NCI-H2171 treated with DMSO at 0.1 percent for 48 hours (cell line): ENCODE measurements at places on chromosomes 7 and 10.
A peak's percentile ranks its signal among the peaks of the same experiment; 100 is the strongest.

GRCh38 chr7:68627247-68627864 lies 970.9 kb upstream of the AUTS2 start:
- no peak for DNase-seq

- no peak for DNase-seq
These were observed 98.7 kb upstream of the ZNF438 start for GRCh38 chr10:31130406-31130805.

DNA sequence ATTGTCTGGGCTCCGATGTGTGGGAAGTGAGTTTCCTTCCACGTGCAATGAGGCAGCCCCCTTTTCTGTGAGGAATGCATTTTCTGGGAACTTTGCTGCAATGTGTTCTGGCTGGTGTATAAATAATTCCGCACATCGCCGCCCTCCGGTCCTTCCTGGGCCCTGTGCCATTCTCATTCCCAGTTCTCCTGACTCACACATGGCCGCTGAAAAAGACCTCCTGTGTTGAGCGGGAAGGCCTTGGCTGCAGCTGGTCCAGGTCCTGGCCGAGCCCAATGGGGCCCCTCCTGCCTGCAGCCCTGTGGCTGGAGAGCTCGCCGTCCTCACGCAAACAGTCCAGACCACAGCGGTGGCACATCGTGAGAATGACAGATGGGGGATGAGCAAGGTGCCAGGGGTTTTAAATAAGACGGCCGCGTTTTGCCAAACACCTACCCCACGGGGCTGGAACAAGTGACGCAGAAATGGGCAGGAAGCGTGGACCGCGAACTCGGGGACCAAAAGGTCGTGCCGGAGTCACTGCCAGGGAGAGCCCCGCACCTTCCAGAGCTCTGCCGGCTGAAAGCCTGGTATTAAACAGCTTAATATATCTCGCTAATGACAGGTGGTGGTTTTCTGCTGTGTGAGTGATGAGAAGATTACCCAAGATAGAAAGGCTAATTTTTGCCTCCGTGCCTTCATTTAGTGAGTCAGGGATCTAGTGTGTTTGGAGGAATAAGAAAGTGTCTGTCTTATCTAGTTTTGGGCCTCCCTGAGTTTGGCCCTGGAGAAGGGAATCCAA lies 37.0 kb downstream of the FAM20C start:
- no peak for DNase-seq

GRCh38 chr7:122802301-122802751 lies 83.9 kb downstream of the CADPS2 start:
- DNase-seq: no peak

- DNase-seq: no peak
These were observed 97.2 kb downstream of the KMT2C start for GRCh38 chr7:152338561-152338960.

GRCh38 chr10:74882427-74882826 lies 56.0 kb downstream of the KAT6B start:
- DNase-seq: no peak

GRCh38 chr7:16975712-16976111 lies 93.9 kb upstream of the AGR3 start:
- no peak for DNase-seq

DNA sequence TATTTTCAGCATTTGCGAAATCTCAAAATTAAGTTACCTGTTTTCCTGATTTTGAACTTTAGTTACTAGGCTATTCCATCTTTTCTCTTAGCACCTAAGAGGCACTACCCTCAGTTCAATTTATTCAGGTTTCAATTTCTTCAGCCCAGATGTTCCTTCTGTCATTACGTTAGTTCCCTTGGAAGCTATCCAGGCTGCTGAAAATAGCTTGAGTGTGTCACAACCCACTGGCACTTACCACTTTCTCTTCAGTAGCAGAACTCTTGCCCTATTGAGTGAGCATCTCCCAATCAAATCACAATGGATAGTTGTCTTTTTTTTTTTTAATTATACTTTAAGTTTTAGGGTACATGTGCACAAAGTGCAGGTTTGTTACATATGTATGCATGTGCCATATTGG lies 332.7 kb upstream of the LRGUK start:
- DNase-seq: peak; percentile 89

- peak; percentile 56 for DNase-seq
These were observed 9.3 kb upstream of the TSPAN14 start for GRCh38 chr10:80444646-80445319.

GRCh38 chr10:80829562-80829961 lies 291.9 kb downstream of the SH2D4B start:
- DNase-seq: no peak

DNA sequence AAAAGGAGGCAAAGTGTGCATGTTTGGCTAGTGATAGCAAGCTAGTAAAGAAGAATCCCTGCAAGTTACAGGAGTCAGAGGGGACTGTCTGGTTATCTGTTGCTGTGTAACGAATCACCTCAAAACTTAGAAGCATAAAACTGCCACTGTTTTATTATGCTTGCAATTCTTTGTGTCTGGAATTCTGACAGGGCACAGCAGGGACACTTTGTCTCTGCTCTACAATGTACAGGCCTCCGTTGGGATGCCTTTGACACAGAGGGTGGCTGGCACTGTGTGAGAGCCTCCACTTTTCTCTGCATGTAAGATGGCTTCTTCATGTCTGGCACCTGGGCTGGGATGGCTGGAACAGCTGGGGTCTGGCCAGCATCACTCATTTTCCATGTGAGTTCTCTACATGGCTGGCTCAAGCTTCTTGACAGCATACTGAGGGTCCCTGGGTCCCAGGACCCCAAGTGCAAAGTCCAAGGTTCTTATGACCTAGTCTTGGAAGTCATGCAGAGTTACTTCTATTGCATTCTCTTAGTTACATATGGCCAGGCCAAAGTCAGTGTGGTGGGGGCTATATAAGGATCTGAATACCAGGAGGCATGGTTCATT lies 276.9 kb downstream of the RPS24 start:
- no peak for DNase-seq

- DNase-seq: no peak
These were observed 229.1 kb upstream of the GRB10 start for GRCh38 chr7:51011710-51012350.

GRCh38 chr7:6389728-6390127 lies 58.0 kb downstream of the DAGLB start:
- DNase-seq: no peak

GRCh38 chr7:106313456-106313901 lies 28.7 kb upstream of the NAMPT start:
- no peak for DNase-seq

GRCh38 chr10:93995598-93996271 lies 2.0 kb downstream of the PLCE1 start:
- DNase-seq: no peak

- no peak for DNase-seq
These were observed 42.9 kb upstream of the STOX1 start for GRCh38 chr10:68784476-68784875.

- no peak for DNase-seq
These were observed 32.2 kb downstream of the HACD1 start for GRCh38 chr10:17585016-17585415.

DNA sequence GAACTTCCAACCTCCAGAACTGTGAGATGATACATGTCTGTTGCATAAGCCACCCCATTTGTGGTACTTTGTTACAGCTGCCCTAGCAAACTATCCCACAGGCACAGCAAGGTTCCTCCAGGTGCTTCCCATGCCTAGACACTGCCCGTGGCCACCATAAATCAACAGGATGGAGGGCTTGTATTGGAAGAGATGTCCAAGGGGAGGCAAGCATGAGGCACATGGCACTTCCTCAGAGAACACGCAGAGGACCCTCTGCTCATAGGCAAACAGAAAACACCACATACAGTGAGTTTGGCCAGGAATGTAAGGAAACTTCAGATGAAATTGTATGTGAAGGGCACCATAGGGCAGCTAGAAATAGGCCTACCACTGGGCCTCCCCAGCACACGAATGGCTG lies 291.1 kb downstream of the GRID1 start:
- DNase-seq: no peak

DNA sequence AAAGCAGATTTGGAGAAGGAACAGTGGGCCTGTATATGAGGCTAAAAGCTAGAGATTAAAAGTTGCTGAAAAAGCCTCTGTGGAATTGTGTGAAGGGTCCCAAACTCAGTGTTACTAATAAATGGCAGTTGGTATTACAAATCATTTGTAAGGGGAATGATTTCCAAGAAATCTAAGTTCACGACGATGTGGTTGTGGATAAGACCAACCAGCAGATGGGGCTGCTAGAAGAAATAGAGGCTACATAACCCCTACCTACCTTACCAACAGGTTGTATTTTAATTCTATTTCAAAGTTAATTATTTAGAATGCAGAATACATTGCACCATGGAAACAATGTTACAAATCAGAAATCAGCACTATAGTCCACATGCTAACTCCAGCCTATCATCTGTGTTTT lies 377.1 kb downstream of the HPSE2 start:
- peak; percentile 0 for DNase-seq

DNA sequence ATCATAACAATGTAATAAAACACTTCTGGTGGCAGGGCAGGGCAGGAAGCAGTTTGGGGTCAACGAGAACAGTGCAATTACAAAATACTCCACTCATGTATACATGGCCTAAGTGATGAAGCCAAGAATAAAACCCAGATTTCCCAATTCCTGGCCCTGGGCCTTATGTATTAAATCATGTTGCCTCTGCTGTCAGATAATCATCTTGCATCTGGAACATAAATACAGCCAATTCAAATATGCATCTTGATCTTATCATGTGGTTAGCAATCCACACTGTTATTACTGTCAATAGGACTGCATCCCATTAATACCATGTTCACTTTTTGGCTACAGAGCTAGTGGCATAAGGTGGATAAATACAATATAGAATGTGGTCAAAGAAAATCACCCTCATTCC lies 186.5 kb upstream of the SLC25A13 start:
- DNase-seq: peak; percentile 48

DNA sequence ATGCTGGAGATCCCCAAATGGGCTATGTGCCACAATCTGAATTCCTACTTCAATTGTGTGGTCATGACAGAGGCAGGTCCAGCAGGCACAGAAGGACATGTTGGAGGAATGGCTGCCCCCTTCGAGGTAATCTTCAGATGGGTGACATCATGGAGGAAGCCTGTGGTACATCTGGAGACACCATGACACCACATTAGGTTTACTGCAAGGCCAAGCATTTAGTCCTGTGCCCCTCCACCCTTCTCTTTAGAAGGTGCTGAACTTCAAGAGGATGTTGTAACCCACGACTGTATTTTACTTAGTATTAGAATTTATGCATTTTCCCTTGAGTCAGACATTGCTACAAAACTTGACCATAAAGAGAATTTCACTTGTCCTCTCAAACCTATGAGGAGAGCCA lies 75.1 kb upstream of the DDC start:
- no peak for DNase-seq

DNA sequence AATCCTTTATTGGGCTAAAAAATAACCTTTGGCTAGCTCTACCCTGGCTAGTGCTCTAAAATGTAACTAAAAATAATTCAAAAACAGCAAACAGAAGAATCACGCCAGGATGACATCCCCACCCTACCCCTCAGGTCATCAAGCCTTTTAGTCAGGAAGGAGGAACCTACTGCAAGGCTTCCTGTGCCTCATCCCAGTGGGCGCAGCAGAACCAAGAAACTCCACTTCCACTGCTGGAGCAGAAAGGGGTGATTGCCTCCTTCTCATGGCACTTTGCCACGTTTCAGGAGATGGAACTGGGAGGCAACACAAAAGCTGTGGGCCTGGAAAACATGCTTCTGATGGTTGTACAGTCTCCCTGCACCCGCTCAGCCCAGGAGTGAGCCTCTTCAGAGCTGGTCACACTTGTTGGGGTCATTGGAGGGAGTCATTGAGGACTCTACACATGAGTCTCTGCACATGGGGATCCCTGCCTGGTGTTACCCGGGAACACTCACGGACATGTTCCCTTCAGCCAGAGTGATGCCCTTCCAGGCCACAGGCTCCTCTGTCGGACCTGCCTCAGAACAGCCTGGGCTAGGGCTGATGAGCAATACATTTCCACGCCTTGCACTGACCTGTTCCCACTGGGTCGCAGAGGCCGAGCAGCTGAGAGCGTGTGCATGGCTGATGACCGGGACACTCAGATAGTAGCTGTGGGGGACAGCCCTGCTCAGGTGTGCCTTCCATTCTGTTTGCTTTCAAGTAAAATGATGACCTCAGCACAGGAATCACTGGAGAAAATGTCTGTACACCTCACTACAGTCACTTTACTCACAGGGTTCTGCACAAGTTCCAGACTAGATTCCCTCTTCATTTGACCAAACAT lies 355.3 kb downstream of the FGFR2 start:
- no peak for DNase-seq

DNA sequence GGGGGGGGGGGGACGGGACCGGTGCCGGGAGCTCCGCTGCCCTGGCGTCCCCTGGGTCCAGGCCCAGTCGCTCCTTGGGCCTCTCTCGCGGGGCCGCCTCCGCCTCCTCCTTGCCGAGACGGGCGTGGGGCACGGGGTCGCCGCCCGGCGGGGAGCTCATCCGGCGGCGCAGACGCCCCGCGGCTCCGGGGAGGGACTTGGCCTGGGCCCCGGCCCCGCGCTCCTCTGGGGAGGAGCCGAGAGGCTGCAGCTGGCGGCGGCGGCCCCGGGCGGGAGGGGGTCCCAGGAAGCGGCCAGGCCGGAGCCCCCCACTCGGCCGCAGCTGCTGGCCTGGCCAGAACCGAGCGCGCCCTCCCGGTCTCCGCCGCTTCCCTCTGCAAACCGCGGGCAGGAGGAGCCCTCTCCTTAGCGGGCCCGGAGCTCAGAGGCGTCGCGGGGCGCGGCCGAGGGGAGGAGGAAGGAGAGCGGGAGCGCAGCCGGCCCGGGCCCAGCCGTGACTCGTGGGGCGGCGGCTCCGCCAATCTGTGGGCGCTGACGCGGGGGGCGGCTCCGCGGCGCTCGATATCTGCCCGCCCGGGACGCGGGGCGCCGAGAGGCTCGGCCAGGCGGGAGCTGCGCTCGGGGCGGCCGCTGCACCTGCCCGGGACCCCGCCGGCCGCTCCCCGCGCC lies at the start of gene FAM20C:
Gene FAM20C, plus strand, starts transcription at position 591 of the 669 bp plus-strand sequence. CDS start 629 bp downstream, outside the sequence.
- peak; percentile 75 for DNase-seq

GRCh38 chr10:22649390-22649841 lies 65.0 kb downstream of the PIP4K2A start:
- DNase-seq: no peak

DNA sequence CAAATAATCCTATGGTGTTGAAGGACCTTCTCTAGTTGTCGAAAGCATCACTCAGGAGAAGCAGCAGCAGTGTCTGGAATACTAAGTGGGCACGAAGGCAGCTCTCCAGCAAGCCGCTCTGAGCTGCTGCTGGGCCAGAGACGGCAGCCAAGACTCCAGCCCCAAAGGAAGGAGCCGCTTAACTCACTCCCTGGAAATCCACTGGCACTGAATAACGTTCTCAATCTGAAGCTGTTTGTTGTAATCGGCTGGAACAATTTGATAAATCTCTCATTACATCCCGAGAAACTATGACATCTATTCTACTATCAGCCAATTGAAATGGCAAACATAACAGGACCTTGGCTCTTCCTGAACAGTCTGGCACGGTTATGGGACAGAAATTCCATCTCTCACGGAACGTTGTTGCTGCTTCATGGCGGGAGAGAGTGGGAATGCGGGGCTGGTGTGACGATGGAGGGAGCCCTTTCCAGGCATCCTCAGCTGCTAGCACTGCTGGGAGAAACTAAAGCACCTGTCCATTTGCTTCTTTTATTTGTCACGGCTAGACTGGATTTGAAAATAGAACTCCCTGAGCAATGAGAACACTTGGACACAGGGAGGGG lies 331.5 kb upstream of the RNF32 start:
- no peak for DNase-seq

- no peak for DNase-seq
These were observed 173.9 kb downstream of the NEURL1 start for GRCh38 chr10:103667356-103667755.

- DNase-seq: no peak
These were observed 54.4 kb downstream of the ENTPD1 start for GRCh38 chr10:95810198-95810976.

- no peak for DNase-seq
These were observed 18.5 kb upstream of the TNS3 start for GRCh38 chr7:47600199-47601118.

GRCh38 chr10:88991161-88991898 lies 732 bp downstream of the FAS start:
- no peak for DNase-seq
